ENCODE measurements at places on chromosomes 11 and 22.

DNA sequence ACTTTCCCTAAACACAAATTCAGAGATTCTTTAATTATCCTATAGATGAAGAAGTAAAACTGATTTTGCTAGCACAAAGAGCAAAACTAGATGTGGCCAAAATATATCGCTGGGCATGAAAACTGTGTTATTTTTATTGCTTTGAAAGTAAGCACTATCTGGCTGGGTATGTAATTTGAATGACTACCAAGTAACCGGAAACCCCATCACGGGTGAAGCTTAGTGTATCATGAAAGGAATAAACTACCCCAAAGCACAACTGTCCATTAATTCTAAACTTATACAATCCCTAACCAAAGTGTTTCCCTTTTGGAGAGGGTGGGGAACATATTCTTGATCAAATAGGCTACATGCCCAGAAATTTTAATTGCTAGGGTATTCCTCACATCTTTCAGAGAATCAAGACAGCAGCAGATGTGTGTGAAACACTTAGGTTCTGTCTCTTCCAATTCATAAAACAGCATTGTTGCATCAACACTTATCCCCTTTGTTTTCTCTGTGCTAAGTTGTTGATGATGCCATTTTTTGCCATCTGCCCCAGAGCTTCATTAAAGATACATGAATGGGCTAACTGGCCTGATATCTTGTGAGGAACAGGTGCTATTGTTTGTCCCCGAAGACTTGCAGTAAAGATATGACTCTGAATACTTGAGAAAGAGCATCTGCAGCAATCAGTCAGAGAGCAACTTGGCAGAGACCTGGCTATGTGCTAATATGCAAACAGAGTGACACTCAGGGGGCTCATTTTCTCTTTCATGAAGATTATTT lies 238.2 kb downstream of the SOX6 start:
- no peak for DNase-seq

DNA sequence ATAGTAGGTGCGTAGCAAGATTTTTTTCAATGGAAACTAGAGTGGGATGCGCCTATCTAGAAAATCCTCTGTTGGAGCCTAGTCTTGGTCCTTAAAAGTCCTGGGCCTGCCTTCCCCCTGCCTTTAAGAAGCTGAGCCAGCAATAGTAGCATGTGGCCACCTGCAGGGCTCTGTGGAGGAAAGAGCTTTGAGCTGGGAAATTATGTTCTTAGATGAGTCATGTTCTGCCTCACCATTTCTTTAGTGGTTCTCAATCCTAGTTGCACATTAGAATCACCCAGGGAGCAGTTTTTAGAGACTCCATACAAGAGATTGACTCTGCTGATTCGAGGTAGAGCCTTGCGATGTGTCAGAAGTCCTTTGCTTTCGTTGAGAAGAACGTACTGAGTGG lies 133.5 kb downstream of the COMMD9 start:
- peak; percentile 41 for DNase-seq

- no peak for DNase-seq
These were observed 92.6 kb downstream of the SWAP70 start for GRCh38 chr11:9756461-9756860.

- no peak for DNase-seq
These were observed 97.5 kb upstream of the RAG2 start for GRCh38 chr11:36695571-36695970.

DNA sequence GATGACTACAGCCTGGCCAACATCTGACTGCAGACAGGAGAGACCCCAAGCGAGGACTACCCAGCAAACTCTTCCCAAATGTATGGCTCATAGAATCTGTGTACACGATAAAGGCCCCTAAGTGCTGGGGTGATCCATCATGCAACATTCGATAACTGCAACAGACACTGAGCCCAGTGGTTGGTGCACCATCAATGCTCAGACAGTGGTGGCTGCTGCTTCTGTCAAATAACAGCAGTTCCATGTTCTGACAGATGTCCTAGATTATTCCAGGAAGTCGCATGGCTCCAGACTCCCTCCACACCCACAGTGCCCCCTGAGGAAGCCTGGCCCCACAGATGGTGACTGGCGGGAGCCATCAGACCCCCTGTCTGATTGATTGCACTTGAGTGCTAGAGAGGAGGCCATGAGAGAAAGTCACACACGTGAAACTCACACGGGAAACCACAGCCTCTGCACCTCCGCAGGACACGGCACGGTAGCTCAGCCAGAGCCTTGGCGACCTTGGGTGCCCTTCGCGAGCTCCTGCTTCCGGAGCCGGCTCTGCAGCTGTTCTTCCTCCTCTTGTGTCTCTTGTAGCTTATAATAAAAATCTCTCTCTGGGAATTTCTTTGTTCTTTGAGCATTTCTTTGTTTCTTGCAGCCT lies 1155.9 kb downstream of the TBC1D22A start:
- no peak for DNase-seq

DNA sequence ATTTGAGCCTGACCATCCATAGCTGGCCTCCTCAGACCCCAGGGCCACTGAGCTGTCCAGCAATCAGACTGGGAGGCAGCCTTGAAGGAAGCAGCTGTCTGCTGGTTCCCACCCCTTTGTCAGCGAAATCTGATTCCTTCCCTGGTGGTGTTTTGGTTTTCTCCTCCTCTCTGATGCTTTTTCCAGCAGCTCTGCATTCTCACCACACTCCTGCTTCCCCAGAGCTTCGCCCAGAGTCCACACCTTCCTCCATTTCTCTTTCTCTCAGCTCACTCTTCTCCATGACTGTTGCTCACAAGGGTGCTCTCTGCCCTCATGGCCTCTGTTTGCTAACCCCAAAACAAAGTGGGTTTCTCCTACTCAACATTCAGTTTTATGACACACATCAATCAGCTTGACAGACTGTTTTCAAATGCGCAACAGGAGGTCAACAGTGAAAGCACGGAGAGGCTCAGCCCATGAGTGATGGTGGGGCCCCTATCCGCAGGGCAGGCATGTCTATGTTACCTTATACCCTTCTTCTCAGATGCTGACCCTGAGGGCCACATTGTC lies 130.6 kb upstream of the MTNR1B start:
- no peak for DNase-seq

DNA sequence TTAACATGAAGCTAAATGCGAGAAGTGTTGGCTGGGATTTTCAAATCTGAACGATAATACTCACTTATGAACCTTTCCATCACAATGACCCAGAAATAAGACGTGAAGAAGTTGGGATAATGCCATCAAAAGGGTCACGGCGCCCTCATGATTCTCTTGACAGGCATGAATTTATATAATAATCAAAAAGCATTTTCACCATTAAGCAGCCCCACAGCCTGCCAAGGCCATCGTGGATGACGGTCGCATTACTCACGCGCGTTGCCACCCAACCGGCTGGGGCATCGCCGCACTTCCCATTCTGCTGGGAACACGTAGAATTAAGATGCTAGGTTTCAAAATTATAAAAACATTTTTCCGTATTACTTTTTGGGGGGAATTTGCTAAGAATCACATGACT lies 18.9 kb upstream of the GAL start:
- no peak for DNase-seq

DNA sequence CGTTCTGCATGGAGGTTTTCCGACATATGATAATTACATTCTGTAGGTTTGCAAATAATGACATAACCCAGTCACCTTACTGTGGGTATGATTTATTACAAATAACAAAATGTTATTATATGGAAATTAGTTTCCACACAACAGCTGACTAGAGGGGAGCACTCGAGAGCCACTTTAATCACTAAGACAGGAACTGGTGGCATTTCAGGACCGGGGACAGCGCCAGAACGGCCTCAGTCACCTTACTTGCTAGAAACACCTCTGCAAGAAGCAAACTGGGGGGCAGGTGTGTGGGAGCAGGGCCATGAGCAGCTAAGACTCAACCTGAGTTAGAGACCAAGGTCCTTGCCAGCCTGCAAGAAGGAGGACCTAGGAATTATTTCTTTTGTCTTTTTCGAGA lies 199.9 kb downstream of the DSCAML1 start:
- peak; percentile 5 for DNase-seq

GRCh38 chr11:65616575-65617001 lies 1.0 kb downstream of the PCNX3 start:
- no peak for DNase-seq

DNA sequence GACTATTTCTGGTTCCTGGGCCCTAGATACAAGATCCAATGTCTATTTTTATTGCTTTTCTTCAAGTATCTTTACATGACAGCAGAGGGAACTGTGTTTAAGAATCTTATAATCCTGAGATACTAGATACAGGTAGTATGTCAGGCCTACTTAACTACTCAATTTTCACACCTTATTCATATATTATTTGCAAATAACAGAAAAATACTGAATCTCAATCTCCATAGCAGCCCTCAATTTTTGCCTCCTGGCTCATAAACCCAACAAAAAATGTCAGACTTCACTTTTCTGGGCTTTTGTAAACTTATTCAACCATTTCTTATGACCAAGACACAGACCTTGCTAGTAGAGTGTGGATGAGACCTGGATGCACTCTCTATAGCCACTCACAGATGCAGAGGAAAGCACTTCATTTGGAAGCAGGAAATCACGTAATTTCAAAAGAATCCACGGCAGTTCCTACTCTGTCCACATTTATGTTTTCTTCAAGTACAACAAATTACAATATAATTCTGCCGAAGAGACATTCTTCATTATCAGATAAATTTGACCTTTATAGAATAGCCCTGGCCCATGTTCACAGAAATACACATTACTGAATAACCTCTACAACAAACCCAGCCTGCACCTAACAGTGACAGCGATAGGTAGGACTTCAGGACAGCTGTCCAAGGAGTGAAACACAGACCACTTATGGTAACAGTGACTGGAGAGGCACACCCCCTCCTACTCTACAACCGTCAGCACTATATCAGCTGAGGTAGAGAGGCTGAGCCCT lies 62.0 kb upstream of the YPEL1 start:
- DNase-seq = no peak

DNA sequence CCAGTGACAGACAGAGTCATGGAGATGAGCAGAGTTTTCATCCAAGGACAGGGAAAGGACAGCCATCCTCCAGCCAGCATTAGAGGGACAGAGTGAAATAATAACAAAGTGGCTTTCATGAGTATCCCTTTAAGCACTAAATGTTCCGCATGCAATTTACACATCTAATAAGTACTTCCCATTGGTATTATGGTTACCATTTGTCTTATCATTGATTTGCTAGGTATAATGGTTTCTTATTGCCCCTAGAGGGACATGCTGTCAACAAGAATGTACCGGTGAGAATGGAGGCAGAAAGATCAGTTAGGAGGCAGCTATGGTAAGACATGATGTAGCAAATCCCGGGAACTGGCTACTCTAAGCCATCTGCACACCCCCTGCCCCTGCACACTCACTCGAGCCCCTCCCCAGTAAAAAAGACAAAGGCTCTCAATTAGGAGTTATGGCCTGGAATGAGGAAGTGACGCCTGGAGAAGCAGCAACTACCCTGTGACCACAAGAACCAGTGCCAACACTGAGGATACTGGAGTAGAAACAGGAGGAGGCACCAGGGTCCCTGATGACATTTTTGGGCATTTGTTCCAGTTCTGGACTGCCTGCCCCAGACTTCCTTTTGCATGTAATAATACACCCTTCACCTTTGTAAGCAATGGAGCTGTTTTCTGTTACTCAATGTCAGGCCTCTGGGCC lies 30.2 kb upstream of the HMGXB4 start:
- no peak for DNase-seq

GRCh38 chr11:95589893-95590612 lies 199.5 kb downstream of the FAM76B start:
- DNase-seq = no peak

All from HFFc6 (cell line).